ENCODE measurements at places on chromosomes 7 and 10. TPM values are rescaled to one million over a fixed set of nuclear protein-coding genes. Genes with fewer than 3 reads are reported as not detected.

The OPN1SW gene
- not detected for total RNA-seq

The IL2RA gene
- total RNA-seq: 1.2 TPM

The HOXA5 gene
- total RNA-seq: 26.6 TPM

DNA sequence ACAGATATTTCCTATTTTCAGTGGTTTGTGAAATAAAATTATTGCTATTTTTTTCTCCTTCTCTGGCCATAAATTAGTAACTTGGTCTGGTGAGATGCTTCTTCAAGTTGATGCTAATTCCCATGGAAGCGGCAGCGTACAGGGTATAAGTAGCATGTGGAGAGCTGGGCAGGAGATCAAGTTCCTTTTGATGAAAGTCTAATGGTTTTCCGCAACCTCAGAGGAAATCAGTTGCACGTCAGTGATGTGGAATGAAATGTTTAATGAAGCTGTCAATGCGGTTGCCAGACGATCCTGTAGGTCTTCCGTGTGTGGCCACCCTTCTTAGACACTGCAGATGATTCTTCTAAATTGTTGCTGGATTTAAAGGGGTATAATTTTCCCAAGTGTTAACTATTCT is 236.4 kb upstream of the GRM3 start:
- DNase-seq: no peak

DNA sequence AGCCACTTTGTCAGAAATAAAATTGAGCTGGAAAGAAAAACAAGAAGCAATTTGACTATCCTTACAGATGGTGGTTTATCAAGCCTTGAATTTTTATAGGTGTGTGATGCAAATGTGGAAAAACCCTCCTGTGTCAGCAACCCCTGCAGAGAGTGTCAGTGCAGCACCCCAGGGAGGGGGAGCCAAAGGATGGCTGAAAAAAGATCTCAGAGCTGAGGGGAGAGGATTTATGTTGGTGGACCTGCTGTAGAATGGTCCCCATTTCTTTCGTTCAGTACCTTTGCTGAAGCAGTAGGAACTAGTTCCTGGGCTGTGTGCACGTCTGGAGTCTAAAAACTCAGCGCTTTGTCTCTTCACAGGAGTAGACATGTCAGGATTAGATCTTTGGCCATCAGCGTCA is 239.0 kb downstream of the PHTF2 start:
- DNase-seq: no peak

- DNase-seq: no peak
These were observed 77.5 kb downstream of the LRRC4 start for GRCh38 chr7:127953423-127954356.

- no peak for DNase-seq
These were observed 66.5 kb upstream of the PRKG1 start for GRCh38 chr10:51007781-51008180.

GRCh38 chr10:14247377-14248116 is 83.2 kb downstream of the FRMD4A start:
- no peak for DNase-seq

All from mucosa of descending colon (tissue), 3 donors.